H1 (cell line): ENCODE measurements at places on chromosomes 11 and 22.

GRCh38 chr11:9057007-9057406 lies 34.4 kb downstream of the SCUBE2 start:
- no peak for DNase-seq

DNA sequence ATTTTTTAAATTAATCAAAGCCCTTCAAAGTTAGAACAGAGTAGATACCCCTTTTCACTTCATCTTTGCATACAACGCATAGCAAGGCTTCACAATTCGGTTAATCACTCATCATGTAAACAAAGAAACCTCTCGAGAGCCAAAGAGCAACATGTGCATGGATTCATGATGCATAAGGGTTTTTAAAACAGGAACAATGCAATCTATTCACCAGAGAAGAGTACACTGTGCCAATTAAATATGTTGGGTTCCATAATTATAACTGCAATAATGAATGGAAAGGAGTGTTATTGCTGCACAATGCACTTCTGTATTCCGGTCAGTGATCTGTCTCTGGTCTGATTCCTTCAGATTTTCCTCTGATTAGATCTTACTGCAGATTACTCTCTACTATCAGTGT lies 45.3 kb downstream of the CADM1 start:
- DNase-seq = no peak

DNA sequence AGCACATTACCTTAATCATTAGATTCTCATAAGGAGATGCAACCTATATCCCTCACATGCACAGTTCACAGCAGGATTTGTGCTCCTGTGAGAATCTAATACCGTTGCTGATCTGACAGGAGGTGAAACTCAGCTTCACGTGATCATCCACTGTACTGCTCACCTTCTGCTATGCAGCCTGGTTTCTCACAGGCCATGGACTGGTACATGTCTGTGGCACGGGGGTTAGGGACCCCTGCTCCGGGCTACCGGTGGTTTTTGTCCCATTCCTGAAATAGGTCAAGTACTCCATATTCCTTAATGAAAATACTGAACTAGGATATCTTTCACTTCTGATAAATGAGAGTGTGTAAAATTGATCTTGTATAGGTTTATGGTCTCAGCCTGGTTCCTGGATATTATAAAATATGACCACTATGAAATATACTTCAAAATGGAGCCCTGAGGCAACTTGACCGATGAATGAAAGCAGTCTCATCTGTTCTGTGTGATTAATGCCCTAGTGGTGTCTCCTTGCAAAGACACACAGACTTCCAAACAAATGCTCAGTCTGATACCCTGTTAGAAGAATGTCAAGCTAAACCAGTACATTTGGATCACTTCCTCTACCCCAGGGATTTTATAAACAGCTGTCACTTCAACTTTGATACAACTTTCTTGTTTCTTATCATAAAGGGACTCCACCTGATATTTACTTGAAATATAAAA lies 492.9 kb upstream of the ANO3 start:
- no peak for DNase-seq

GRCh38 chr11:106413222-106413621 lies 335.8 kb downstream of the AASDHPPT start:
- DNase-seq = no peak

DNA sequence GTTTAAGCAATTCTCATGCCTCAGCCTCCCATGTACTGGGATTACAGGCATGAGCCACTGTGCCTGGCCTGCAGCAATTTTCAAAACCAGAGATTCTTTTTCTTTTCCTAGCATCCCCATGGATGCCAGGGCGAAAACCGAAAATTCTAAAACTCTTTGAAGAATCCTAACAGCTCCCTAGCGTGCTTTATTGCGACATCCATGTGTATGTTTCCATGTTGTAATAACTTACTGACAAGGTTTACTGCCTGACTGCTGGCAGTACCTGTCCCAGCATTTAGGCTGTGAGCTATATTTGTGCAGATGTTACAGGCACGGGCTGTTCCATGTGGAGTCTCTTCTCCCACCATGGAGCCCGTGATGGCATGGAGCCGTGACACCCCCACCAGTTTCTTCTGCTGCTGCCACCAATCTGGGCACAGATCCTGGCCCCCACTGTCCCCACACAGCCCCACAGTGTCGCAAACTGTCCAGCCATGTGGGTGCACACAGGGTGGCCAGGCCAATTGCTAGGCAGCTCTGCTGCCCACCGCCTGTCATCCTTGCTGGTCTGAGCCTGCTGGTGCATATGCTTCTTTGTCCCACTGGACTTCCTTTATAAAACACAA lies 7.1 kb upstream of the TAB1 start:
- DNase-seq = no peak

DNA sequence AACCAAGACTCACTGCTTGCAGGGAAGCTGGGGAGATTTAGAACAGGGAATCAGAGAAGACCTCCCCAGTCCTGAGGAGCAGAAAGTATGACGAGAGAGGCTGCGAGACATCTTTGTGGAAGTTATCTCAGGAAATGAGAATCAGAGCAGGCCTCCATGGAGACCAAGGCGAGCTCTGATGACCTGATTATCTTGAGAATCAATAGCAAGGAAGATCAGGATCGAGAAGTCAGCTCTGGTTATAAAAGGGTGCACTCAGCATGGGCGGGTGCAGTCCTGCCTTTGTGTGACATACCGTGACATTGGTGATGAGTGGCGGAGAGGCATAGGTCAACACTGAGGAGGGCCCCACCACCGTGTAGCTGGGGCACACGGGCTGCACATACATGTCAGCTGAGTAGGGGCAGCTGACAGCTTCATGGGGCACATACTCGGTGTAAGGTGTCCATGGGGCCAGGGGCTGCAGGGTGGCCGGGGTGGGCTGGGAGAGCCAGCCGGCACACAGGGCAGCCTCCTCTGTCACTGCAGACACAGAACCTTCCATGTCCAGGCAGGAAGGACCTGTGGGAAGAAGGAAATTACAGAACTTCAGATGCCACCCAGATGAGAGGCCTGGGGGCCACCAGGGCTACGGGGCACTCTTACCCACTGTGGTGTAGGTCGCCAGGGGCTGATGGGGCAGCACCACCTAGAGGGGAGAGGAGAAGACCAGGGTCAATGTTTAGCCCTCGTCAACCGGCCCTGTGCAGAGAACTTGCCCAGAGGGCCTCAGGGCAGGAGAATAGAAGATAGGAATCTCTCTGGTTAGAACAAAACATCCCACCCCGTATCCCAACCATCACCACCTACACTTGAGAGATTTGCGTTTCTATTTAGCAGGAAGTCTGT lies 21.7 kb downstream of the POU2AF1 start:
- DNase-seq = no peak

- DNase-seq = no peak
Observed at GRCh38 chr11:127071606-127072005, 71.0 kb upstream of the KIRREL3 start.

DNA sequence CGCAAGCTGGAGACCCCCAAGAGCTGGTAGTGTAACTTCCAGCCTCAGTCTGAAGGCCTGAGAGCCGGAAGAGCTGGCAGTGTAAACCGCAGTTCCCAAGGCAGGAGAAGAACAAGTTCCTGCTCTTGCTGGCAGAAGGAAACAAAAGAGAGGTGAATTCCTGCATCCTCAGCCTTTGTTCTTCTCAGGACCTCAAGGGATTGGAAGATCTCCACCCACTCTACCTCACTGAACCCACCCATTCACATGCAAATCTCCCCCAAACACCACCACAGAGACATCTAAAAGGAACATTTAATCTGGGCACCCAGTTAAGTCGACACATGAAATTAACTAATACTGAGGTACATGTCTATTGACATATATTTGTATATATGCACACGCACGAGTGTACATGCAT lies 1310.3 kb downstream of the TBC1D22A start:
- DNase-seq = peak; percentile 81

- no peak for DNase-seq
Observed at GRCh38 chr22:42720263-42721044, at the start of gene A4GALT. TSS of gene A4GALT (minus strand) at chr22:42720870. CDS start at chr22:42693951, 26,919 bp downstream.

DNA sequence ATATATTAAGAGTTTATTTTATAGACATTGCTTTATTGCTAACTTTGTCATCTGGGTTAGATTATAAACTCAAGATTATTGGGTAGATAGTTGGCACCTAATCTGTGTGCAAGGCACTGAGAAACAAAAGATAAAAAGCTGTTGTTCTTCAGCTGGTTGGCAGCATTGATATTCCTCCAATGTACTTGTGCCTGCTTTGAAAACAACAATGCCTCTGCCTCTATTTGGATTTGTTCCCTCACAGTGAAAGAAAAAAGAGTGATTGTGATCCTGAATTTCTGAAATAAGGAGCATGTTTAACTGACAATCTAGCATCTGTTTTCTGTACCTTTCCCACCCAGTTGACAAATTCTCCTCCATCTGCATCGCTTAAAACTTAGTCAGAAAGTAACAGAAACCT lies 98.3 kb downstream of the TYR start:
- DNase-seq = no peak

GRCh38 chr22:50657925-50658324 lies 14.7 kb upstream of the SHANK3 start:
- DNase-seq = no peak

DNA sequence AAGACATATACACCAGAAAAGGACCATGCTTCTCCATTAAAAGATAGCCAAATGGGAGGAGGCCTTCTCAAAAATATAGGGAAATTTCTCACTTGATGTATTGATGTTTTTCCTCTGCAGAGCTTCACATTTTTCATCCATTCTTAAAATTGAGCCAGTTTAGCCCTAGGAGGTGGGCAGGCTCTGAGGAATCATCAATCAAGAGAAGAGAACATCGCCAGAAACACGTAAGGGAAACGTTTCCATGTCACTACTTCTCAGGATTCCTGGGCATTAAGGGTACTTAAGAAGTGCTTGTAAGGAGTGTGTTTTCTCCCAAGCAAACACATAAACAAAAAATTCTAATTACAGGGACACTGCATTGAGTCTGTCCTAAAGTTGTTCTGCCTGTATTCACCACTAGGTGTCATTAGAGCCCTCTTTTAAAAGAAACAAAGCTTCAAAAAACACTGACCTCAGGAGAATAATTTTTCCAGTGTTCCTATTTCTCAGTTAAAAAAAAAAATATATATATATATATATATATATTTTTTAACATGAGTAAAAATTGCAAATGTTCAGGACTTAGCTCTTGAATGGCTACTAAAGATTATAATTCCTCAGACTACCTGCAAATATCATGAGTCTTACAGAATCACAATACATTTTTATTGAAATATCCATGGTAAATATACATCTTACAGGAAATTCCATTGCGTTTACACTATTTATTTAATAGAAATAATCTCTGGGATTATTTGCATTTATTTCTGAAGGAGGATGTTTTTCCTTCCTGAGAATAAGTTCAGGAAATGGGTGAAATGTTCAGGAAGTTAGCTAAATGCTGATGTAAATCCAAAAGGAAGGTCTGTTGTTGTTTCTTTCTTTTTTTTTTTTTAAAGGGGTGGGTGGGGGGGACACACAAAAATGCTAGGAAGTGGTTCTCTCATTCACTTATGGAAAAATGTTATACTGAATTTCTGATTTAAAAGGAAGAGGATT lies 16.0 kb downstream of the FZD4 start:
- no peak for DNase-seq

DNA sequence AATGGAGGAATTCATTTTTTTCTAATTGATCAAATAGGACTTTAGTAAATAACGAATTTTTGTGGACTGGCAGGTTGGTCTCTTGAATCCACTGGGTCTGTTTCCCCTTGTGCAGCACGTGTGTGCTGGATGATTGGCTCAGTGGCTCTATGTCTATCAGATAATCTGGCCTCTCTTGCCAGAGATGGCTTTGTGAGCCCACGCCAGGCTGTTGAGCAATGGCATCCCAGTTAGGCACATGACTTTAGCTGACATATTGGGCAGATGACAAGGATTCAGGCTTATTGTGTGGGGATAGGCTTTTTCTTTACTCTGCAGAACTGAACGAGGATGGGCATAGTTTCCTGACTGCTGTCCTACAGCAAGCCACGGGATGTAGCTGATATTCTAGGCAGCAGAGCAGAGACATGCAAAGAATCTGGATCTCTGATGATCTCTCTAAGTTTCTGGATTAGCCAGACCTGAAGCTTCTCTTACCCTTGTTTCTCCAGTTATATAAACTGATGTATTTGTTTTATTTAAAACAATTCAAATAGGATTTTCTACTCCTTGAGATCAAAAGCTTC lies 144.9 kb downstream of the ARHGAP42 start:
- DNase-seq = no peak

DNA sequence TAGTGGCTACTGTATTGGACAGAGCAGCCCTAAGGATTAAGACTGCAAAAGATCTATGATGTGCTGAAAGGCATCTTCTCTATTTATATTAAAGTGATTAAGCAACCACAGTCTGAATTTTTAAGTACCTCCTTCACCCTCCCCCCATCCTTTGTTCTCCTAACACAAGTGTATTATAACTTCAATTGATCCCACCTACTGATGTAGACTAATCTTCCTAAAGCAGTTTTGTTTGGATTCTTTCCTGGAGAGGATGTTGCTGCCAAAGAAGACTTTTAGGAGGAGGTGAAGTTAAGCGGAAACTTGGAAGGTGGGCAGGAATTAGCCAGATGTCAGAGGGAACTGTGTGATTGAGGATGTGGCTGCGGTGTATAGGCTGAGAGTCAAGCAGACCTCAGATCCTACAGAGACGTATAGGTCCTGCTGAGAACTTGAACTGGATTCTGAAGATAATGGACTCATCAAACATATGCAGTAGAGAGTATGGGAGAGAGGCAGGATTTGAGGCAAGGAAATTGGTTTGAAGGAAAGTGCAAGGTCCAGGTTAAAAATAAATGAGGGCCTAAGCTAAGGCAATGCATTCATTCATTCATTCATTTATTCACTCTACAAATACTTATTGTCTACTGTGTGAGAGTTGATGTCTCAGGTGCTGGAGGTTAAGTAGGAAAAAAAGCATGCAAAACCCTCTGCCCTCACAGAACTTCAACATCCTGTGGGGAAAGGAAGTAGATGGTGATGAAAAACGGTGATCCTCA lies 5.2 kb upstream of the RASSF10 start:
- DNase-seq = no peak

- no peak for DNase-seq
Observed at GRCh38 chr11:72579816-72580641, 94.2 kb downstream of the PDE2A start.

GRCh38 chr22:47705350-47705749 lies 942.9 kb downstream of the TBC1D22A start:
- peak; percentile 10 for DNase-seq
